ENCODE measurements at places on chromosomes 2 and 18. TPM values are rescaled to one million over a fixed set of nuclear protein-coding genes. Genes with fewer than 3 reads are reported as not detected.

DNA sequence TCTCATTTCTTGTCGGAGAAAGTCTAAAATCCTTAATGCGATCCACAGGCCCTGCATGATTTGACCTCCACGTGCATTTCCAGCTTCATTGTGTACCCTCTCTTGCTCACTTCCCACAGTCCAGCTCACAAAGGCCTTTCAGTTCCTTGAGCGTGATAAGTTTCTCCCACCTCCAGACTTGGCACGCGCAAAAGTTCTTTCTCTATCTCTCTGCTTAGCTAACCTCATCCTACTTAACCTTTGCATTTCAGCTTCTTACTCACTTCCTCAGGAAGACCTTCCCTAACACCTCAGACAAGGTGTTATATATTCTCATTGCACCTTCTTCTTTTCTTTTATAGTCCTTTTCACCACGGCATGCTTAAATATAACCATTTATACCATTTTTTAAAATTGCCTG, 124.8 kb upstream of the XPO1 start:
- DNase-seq: no peak
- H3K27me3 ChIP-seq: no peaks in the 10 kb centered on the region
- no peak overlapping the region for H3K4me3 ChIP-seq
- no peak overlapping the region for H3K27ac ChIP-seq
- no peaks in the 10 kb centered on the region for H3K36me3 ChIP-seq

- no peak overlapping the region for H3K4me3 ChIP-seq
- DNase-seq: no peak
- peaks cover 3% of the 10 kb centered on the region for H3K4me1 ChIP-seq
- H3K27ac ChIP-seq: no peak overlapping the region
Observed at GRCh38 chr18:28522236-28522635, 345.3 kb upstream of the CDH2 start.

GRCh38 chr2:211982162-211982561, 556.4 kb downstream of the ERBB4 start:
- no peak for DNase-seq
- no peaks in the 10 kb centered on the region for H3K27me3 ChIP-seq
- H3K4me1 ChIP-seq: no peaks in the 10 kb centered on the region
- no peak overlapping the region for H3K27ac ChIP-seq
- no peak overlapping the region for H3K4me3 ChIP-seq

DNA sequence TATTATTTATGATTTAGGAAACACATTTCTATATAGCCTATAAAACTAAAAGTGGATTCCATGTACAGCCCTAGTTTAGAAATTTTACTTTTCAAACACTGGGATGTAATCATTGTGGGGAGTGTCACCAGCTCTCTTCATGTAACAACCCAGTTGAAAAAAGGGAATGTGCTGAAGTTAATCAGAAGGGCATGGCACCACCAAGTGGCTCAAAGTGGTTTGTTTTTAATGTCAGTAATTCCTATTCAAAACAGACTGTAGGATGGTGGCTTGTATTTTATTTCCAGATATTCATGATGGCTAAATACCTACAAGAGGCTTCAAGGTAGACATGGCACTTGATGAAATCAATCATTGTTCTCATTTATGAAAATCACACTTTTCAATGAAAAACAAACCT, 58.1 kb upstream of the TMEM182 start:
- H3K4me1 ChIP-seq: no peaks in the 10 kb centered on the region
- no peaks in the 10 kb centered on the region for H3K27me3 ChIP-seq
- no peak for DNase-seq
- H3K36me3 ChIP-seq: no peaks in the 10 kb centered on the region
- H3K4me3 ChIP-seq: no peak overlapping the region

DNA sequence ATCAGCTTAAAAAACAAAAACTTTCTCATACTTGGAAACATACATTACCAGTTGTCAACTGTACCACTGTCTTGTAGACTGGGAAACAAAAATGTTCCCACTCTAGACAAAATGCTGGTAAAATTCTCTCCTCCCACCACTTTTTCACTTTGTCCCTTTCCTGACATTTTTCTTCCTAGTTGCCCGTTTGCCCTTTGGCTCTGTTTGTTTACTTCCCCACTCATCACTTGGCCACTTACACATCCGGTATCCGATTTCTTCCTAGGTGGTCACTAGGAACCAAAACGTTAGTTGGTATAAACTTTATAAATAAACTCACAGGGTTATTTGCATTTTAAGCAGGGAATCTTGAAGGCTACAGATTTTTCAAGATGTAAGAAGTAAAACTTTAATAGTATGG, 84.9 kb downstream of the METTL4 start:
- no peak for DNase-seq
- no peaks in the 10 kb centered on the region for H3K27me3 ChIP-seq
- H3K4me1 ChIP-seq: no peaks in the 10 kb centered on the region
- H3K27ac ChIP-seq: no peak overlapping the region
- H3K36me3 ChIP-seq: no peaks in the 10 kb centered on the region

- no peak overlapping the region for H3K4me3 ChIP-seq
- no peaks in the 10 kb centered on the region for H3K36me3 ChIP-seq
- no peaks in the 10 kb centered on the region for H3K4me1 ChIP-seq
- no peaks in the 10 kb centered on the region for H3K27me3 ChIP-seq
Observed at GRCh38 chr18:62061821-62062478, 124.9 kb downstream of the PIGN start.

- H3K27me3 ChIP-seq: no peaks in the 10 kb centered on the region
- H3K27ac ChIP-seq: no peak overlapping the region
- H3K36me3 ChIP-seq: no peaks in the 10 kb centered on the region
- no peak overlapping the region for H3K4me3 ChIP-seq
- no peak for DNase-seq
- H3K4me1 ChIP-seq: no peaks in the 10 kb centered on the region
Observed at GRCh38 chr2:122808286-122808969, 1053.0 kb downstream of the TSN start.

- no peaks in the 10 kb centered on the region for H3K27me3 ChIP-seq
- H3K4me3 ChIP-seq: no peak overlapping the region
- peak; percentile 90 for DNase-seq
- H3K27ac ChIP-seq: no peak overlapping the region
Observed at GRCh38 chr2:118881490-118882129, 34.2 kb upstream of the EN1 start.

GRCh38 chr2:150204451-150204850, 283.0 kb downstream of the RND3 start:
- no peak for DNase-seq
- H3K27me3 ChIP-seq: no peaks in the 10 kb centered on the region
- H3K4me3 ChIP-seq: no peak overlapping the region
- H3K27ac ChIP-seq: no peak overlapping the region

- H3K27ac ChIP-seq: peak overlapping the region; percentile 97
- no peak for DNase-seq
- H3K36me3 ChIP-seq: peaks cover 16% of the 10 kb centered on the region
- peaks cover 5% of the 10 kb centered on the region for H3K4me1 ChIP-seq
- peak overlapping the region; percentile 96 for H3K4me3 ChIP-seq
Observed at GRCh38 chr2:135985826-135986393, 484 bp upstream of the DARS1 start.

- H3K4me1 ChIP-seq: peaks cover 11% of the 10 kb centered on the region
- no peaks in the 10 kb centered on the region for H3K27me3 ChIP-seq
- no peak overlapping the region for H3K4me3 ChIP-seq
- H3K36me3 ChIP-seq: no peaks in the 10 kb centered on the region
Observed at GRCh38 chr2:151999053-151999452, 99.8 kb downstream of the CACNB4 start.

- H3K27ac ChIP-seq: peak overlapping the region; percentile 97
- H3K36me3 ChIP-seq: no peaks in the 10 kb centered on the region
- H3K4me3 ChIP-seq: peak overlapping the region; percentile 57
- DNase-seq: no peak
- peaks cover 2% of the 10 kb centered on the region for H3K4me1 ChIP-seq
Observed at GRCh38 chr2:180006231-180006630, 866 bp downstream of the CWC22 start.

DNA sequence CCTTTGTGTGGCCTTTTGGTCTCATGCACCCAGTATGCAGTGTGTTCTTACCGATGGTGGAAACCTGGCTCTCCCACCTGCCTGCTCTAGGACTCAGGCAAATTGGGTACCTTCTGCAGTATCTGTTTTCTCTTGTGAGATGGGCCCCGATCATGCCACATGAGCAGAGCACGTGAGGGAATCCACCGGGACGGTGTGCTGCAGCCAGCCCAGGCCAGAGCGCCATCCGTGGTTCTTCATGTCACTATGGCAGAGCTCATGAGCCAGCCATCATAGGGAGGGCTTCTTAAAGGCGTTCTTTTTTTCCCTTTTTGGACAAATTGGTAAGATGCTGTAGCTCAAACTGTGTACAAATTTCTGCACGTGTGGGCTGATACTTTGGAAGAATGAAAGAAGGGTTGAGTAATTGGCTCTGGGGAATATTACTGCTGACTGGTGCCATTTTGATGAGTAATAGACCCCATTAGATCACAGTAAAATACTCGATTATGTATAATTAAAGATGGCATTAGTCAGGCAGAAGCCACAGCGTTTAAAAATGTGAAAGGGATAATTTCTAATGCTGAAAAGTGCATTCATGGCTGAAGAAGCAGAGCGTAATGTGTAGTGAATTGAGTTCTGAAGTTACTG, 19.2 kb downstream of the SH3RF3 start:
- H3K27me3 ChIP-seq: no peaks in the 10 kb centered on the region
- no peak for DNase-seq
- no peaks in the 10 kb centered on the region for H3K4me1 ChIP-seq
- no peak overlapping the region for H3K4me3 ChIP-seq

DNA sequence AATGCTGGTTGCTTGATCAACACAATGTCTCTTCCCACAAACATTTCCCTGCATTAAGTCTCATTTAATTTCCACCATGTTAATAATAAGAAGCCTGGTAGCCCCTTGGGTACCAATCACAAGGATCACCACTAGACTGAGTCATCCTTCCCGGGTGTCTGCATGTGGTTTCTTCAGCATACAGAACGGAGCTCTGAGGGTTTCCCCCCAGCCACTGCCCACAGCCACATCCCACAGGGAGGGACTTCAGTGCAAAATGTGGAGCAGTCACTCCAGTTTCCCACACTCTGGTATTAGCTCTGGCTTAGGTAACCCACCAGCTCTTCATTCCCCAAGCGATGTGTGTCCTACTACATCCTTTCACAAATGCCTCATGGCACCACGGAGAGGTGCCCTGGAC, 42.7 kb upstream of the POLE4 start:
- H3K4me3 ChIP-seq: no peak overlapping the region
- no peaks in the 10 kb centered on the region for H3K36me3 ChIP-seq
- no peaks in the 10 kb centered on the region for H3K27me3 ChIP-seq
- H3K27ac ChIP-seq: no peak overlapping the region
- DNase-seq: no peak
- H3K4me1 ChIP-seq: no peaks in the 10 kb centered on the region

- no peaks in the 10 kb centered on the region for H3K36me3 ChIP-seq
- no peak overlapping the region for H3K27ac ChIP-seq
- no peaks in the 10 kb centered on the region for H3K27me3 ChIP-seq
- no peak overlapping the region for H3K4me3 ChIP-seq
- H3K4me1 ChIP-seq: no peaks in the 10 kb centered on the region
- no peak for DNase-seq
Observed at GRCh38 chr2:101689114-101689825, 8.2 kb upstream of the MAP4K4 start.

DNA sequence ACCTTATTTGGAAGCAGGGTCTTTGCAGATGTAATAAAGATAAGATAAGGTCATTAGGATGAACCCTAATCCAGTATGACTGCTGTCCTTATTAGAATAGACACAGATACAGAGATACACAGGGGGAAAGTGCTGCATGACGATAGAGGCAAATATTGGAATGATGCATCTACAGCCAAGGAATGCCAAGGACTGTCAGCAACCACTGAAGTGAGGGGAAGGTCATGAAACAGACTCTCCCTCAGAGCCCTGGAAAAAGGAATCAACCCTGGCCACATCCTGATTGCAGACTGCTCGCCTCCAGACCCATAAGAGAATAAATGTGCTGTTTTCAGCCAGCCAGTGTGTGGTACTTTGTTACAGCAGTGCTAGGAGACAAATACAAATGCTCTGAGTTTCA, 14.8 kb downstream of the TMEM237 start:
- H3K27ac ChIP-seq: no peak overlapping the region
- H3K4me3 ChIP-seq: no peak overlapping the region
- H3K4me1 ChIP-seq: no peaks in the 10 kb centered on the region
- H3K36me3 ChIP-seq: peaks cover 39% of the 10 kb centered on the region

DNA sequence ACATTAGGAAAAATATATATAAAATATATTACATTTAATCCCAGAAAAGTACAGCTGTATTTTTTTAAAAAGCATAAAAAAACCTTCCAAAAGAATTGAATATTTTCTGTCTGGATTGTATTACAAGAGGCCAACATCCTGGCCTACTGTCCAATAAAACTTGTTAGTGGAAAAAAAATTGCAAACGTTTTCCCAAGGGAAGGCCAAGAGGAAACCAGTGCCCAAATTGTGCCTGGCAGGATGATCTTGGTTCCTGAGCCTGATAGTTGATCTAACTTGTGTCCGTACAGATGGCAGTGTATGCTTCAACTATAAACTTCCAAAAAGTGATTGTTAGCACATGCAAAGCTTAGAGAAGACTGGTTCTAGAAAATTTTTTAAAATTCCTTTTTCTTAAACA, 90.6 kb upstream of the LPIN2 start:
- DNase-seq: no peak
- no peak overlapping the region for H3K4me3 ChIP-seq
- no peaks in the 10 kb centered on the region for H3K36me3 ChIP-seq
- no peak overlapping the region for H3K27ac ChIP-seq
- no peaks in the 10 kb centered on the region for H3K4me1 ChIP-seq

GRCh38 chr18:31241900-31242409, 76.0 kb upstream of the DSG1 start:
- H3K4me1 ChIP-seq: no peaks in the 10 kb centered on the region
- H3K36me3 ChIP-seq: no peaks in the 10 kb centered on the region

DNA sequence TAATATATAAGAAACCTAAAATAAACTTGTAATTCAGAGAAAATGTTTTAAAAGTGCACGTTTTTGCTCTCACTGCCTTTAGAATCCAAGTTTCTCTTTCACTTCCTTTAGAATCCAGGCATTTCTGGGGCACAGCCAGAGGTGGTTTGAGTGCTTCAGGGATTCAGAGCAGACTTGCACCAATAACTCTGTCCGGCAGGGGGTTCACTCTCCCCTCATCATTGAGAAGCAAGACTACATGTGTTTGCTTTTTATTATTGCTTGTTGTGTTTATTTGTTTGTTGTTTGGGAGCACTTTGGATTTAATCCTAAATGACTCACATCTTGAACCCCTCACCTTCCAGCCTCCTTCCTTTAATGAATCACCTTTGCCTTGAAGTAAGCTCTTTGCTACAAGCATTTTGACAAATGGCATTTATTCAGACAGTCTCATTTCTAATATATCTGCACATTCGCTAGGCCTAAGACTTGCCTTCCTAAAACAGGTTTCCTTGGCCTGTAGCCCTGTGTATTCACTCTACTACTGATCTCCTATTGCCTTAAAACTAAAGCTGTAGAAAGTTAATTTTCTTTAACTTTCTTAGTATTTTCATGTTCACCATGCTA, 233.5 kb upstream of the ATP5MC3 start:
- no peaks in the 10 kb centered on the region for H3K27me3 ChIP-seq
- peak; percentile 50 for DNase-seq
- no peak overlapping the region for H3K4me3 ChIP-seq
- no peaks in the 10 kb centered on the region for H3K36me3 ChIP-seq
- no peak overlapping the region for H3K27ac ChIP-seq
- no peaks in the 10 kb centered on the region for H3K4me1 ChIP-seq

GRCh38 chr2:106899786-106900530, 14.0 kb upstream of the ST6GAL2 start:
- no peaks in the 10 kb centered on the region for H3K36me3 ChIP-seq
- H3K4me3 ChIP-seq: no peak overlapping the region
- H3K27ac ChIP-seq: no peak overlapping the region
- no peaks in the 10 kb centered on the region for H3K4me1 ChIP-seq
- no peaks in the 10 kb centered on the region for H3K27me3 ChIP-seq

Gene IL1RL2
- polyA plus RNA-seq: not detected

Gene MOCOS
- polyA plus RNA-seq: 4.7 TPM

Gene ABCB11
- polyA plus RNA-seq: not detected

Gene CIB4
- not detected for polyA plus RNA-seq

Gene NAT8
- not detected for polyA plus RNA-seq

Gene GPAT2
- 0.26 TPM for polyA plus RNA-seq

Gene GDF7
- 0.13 TPM for polyA plus RNA-seq

Gene ANKRD62
- polyA plus RNA-seq: not detected

Gene NTSR2
- 0.09 TPM for polyA plus RNA-seq

Gene PDE11A
- 0.23 TPM for polyA plus RNA-seq
